ENCODE measurements at places on chromosomes 3 and 15.

DNA sequence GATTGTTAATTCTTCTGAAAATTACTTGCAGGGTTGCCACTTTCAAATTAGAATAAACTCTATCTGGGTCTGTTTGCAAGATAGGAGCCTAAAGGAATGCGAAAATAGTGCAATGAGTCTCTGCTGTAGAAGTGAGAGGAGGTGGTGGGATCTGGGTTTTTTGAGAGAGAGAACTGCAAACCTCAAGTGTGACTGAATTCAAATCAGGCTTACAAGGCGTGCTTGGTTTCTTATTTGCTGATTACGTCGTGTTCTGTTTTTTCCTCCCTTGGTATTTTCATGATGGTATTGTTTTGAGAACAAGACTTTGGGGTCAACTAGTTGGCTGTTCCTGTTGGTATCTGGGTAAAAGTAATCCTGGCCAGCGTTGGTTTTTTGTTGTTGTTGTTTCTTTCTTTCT is 490.9 kb upstream of the CFAP20DC start:
- no peak for DNase-seq

GRCh38 chr3:105950881-105951600 is 82.2 kb upstream of the CBLB start:
- DNase-seq = no peak

GRCh38 chr15:71259866-71260265 is 144.6 kb downstream of the THSD4 start:
- DNase-seq = no peak

GRCh38 chr3:24639061-24639460 is 144.4 kb upstream of the THRB start:
- no peak for DNase-seq

DNA sequence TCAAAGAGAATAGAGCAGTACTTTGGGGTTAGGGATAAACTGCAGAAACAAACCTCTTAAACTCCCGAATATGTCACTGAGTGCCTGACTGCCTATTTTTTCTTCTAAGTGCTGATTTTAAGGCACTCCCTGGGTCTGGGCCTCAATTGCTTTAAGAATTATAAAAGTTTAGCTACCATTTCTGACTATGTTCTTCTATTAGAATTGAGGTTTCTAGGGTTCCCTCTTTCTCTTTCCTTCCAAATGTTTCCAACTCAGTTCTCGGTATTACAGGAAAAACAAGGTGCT is 28.9 kb downstream of the PLS1 start:
- no peak for DNase-seq

DNA sequence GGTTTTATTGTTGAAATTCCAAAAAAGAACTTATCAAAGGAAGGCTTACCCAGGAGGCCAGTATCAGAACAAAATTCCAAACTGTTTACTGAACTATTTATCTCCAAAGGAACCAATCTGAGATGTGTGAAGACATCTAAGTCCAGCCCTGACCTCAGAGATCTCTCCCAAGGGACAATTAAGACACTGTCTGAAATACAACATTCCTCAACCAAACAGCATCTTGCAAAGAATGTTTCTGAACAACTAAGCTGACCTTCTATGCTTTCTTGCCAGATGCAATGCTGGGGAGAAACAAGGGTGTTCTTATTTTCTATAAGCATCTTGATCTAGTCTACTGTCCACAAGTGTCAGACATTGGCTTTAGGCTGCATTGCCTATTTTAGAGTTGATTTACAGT is 13.6 kb downstream of the PDZRN3 start:
- DNase-seq = no peak

GRCh38 chr3:168002786-168003368 is 92.8 kb downstream of the GOLIM4 start:
- peak; percentile 30 for DNase-seq

- DNase-seq = no peak
These were observed 350.1 kb upstream of the PROK2 start for GRCh38 chr3:72134989-72135451.

DNA sequence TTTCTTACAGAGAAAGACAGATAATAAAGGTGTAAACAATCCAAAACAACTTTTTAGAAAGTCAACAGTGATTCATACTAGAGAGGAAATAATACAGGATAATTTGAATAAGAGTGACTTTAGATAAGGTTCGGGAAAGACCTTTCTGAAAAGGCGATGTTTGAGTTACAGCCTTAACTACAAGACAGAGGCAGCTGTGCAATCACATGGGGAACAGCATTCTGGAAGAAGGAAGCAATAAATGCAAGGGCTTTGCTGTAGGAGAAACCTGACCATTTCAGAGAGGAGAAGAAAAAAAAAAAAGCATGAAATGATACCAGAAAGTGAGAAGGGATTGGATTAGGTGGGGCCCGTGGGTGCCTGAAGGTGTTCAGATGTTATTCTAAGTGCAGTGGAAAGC is 200.6 kb upstream of the ATP11B start:
- DNase-seq = no peak

DNA sequence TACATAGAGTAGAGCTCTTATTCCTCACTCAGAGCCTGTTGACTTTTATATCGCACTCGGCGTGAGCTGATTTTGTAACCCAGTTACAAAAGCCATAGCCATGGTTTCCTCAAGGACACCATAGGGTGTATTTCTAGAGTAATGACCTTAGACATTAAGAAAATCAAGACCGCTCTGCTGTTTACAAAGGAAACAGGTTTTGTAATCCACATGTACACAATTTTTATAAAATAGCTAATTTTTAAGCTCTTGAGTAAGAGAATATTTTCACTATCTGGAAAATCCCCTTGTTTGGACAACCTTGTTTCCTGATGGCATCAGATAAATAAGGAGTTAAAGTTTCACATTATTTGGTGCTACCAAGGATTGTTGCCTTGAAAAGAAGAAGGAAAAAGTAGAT is 104.7 kb downstream of the PGPEP1L start:
- no peak for DNase-seq

DNA sequence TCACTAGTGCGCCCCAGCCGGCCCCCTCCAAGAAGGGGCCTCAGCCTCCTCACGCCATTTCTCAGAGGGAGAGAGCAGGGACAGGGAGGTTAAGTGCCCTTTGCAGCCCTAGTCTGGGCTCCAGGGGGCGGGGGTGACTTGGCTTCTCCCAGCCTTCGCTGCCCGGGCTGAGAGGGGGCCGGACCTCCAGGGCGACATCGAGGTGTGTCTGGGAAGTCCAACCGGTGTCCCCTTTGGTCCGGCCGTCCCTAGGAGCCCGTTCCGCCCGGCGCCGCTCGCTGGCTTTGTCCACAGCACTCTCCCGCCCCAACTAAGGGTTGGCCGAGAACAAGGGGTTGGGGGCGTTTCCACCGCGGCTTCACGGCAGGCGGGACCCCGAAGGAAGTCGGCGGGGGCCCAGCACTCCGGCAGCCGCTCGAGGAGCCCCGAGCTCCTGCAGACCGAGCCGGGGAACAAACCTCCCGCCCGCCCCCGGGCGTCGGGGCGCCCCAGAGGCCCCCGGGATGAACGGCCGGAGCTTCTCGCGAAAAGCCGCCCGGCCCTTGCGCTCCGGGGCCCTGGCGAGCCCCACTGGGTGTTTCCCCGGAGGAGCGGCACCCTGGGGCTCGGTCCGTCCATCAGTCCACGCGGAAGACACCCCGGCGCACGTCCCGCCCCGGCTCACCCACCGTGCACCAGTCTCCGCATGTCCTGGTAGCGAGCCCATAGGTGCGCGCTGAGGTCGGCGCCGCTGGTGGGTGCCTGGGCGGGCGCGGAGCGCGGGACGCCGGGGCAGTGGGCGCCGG is 627 bp downstream of the NT5DC2 start:
- peak; percentile 67 for DNase-seq

- DNase-seq = no peak
These were observed 25.4 kb upstream of the SRP14 start for GRCh38 chr15:40064231-40064894.

DNA sequence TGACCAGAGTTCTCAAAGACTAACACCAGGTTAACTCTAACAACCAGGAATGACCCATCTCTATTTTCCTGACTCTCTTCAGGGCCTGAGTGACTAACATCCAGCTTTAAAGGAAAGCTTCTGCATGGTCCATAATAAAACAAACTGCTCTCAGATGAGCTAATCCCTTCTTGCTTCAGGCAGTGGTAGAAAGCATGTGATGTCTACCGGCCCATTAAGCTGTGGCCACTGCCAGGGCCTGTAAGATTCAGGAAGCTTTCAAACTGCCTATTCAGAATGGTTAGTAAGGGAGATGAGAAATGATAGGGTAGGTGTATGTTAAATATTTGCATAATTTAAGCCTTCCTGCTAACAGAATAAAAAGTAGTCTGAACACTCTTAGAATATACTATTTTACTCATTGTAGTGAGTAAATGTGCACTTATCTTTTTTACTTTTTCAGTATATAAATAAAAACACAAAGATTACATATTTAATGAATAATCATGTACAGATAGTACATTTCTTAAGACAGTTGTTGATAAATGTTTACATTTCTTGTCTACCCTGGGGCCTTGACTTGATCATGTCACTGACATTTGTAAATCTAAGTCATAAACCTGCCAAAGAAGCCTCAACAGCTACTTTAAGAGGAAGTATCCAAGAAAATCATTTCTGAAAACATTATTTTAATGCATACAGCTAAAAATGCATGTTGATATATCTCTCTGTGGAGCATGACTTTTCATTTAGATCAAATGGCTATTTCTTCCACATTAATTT is 222.0 kb downstream of the MCTP2 start:
- DNase-seq = no peak

DNA sequence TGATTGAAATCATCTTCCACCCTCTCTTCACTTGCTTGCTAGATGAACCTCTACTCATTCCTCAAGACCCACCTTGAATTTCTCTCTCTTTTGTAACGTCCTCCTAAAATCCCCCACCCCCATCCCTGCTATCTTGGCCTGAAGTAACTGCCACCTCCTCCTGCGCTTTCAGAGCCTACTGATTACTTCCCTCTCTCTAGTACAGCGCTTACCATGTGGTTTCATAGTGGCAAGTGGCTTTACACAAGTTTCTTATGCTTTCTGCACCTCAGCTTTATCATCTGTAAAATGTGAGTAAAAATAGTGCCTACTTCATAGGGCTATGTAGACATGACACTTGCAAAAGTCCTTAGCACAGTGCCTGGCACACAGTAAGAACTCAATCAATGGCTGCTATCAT is 28.7 kb upstream of the DAZL start:
- DNase-seq = no peak

GRCh38 chr3:144429719-144430121 is 458.1 kb downstream of the DIPK2A start:
- DNase-seq = no peak

DNA sequence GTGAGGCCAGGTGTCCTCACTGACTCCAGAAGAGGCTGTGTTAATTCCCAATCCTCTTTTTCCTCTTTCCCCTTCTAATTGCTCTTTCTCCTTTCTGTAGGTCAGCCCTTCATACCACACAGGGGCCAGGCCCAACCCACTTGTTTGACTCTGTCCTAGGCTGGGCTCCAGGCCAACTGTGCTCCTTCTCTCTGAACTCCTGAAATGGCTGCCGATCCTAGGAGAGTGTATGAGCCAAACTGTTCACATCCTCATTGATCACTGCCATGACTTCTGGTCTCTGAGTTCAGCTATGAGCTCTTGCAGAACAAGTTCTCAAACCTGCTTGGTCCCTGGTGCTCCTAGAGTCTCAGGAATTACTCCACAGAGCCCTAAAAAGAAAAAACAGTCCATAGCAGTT is 145.1 kb downstream of the VGLL4 start:
- DNase-seq = no peak

DNA sequence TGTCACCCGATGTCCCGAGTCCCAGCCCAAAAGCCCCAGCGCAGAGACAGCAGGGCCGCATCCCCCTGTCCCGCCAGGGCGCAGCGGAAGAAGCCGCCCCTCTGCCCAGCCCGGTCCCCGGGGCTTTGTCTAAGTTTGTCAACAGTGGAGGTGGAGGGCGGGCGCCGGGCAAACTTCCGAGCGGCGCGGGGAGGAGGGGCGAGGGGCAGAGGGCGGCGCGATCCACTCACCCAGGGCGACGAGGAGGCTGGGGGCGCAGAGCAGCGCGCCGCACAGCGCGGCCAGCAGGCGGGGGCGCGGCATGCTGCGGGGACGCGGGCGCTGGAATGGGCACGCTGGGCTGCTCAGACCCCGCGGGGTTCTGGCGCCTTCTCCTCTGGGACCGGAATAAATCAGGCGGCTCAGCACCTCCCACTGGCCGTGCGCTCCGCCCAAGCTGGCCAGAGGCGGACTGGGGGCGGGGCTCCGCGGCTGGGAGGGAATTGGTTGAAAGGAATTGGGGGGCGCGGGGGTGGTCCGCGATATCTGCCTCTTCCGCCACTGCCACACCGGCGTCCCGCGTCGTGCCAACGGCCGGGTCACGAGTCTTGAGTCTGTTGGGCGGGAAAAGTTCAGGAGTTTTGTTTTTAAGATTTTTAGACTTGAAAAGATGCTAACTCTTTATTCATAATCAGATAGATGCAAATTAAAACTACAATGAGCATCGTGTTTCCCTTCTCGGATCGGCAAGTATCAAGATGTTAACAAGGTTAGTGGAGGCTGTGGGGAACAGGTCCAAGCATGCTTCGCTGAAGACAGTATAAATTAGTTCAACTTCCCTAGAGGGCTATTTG is at the start of gene MFGE8:
MFGE8 (minus strand) TSS at position 363 of the 833 bp plus-strand sequence; CDS start at position 303, 60 bp downstream.
- DNase-seq = peak; percentile 76

DNA sequence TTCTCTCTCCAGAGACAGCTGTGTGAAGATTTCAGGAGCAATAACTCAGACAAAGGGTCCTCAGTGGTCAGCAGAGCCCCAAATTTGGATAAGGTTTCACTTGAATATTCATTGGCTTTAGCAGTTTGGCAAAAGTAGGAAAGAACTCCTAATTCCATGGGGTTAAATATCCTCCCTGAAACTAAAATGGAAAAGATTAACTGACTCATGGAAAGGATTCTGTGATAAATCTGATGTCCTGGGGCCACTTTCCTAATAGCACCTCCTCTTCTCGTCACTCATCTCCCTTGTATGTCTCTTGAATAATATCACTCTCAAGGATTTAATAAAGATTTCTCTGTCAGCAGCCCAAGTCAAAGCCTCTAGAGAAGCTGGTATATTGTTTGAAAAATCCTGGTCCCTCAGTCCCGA is 33.3 kb upstream of the TBC1D23 start:
- DNase-seq = no peak

- no peak for DNase-seq
These were observed 140.1 kb upstream of the LINGO1 start for GRCh38 chr15:77772641-77773402.

GRCh38 chr3:52104684-52105640 is 48.6 kb upstream of the DUSP7 start:
- no peak for DNase-seq

DNA sequence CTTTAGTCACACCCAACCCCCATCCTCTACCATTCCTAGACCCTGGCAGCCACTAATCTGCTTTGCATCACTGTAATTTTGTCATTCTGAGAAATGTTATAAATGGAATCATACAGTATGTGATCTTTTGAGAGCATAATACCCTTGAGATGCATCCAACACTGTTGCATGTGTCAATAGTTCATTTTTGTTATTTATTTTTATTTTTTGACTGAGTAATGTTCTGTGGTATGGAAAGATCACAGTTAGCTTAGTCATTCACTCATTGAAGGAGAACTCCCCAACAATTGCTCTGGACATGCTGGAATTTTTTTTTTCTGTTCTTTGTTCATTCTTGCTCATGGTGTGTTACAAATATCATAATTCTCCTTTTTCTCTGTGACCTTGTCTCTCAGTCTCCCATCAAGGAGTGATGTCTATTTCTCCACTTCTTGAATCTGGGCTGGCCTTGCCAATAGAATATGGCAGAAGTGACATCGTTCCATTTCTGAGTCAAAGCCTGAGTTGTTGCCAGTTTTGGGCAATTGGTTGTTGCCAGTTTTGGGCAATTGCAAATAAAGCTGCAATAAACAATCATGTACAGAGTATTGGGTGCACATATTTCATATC is 6.8 kb upstream of the ADPGK start:
- DNase-seq = no peak
